ENCODE measurements at places on chromosomes 7 and 10. TPM values are rescaled to one million over a fixed set of nuclear protein-coding genes. Genes with fewer than 3 reads are reported as not detected.

CALML3 gene
- polyA plus RNA-seq: not detected

ANKRD30A gene
- polyA plus RNA-seq: not detected

NPY4R gene
- polyA plus RNA-seq: not detected

STRIP2 gene
- polyA plus RNA-seq: 0.05 TPM

SLIT1 gene
- 0.05 TPM for polyA plus RNA-seq

PDK4 gene
- polyA plus RNA-seq: 2.2 TPM

MBL2 gene
- not detected for polyA plus RNA-seq

FRMD4A gene
- 0.12 TPM for polyA plus RNA-seq

SLC16A9 gene
- not detected for polyA plus RNA-seq

HPSE2 gene
- polyA plus RNA-seq: not detected

All from CD14-positive monocyte (primary cell).